Foreskin fibroblast (primary cell): ENCODE measurements at places on chromosomes 5 and 9.
A peak's percentile ranks its signal among the peaks of the same experiment; 100 is the strongest.

DNA sequence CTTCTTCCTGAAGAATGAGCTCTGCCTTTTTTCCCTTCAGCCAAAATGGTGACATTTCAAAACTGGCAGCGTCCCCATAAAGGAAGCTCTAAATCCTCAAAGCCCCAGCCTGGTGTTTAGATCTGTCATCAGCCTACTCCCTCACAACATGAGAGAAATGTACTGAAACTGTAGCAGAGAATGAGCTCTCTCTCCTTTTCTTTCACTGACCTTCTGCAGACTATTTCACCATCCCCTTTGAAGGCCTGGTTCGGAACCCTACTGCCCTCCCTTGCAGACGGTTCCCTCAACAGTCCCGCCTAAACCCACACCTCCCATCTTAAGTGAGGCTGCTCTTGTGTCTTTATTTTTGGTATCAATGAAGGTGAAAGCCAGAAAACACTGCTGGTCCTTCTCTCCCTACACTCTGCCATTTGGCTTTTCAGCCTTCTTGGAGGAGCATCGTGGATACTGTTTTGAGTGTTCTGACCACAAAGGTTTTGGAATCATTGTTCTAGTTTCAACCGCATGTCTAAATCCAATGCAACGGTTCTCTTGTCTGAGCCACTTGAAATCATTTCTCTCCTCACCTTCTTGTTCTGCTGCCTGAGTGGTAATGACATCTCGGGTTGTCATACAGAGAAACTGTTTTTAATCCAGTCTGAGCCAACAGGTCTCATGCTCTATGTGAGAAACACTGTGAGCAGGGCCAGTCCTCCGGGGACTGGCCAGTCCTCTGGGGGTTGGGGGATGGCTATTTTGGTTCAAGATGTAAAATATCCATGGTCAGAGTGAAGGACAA is 39.0 kb downstream of the ITK start:
- no peak for DNase-seq

GRCh38 chr9:89988458-89988857 is 383.6 kb downstream of the GADD45G start:
- DNase-seq = no peak

DNA sequence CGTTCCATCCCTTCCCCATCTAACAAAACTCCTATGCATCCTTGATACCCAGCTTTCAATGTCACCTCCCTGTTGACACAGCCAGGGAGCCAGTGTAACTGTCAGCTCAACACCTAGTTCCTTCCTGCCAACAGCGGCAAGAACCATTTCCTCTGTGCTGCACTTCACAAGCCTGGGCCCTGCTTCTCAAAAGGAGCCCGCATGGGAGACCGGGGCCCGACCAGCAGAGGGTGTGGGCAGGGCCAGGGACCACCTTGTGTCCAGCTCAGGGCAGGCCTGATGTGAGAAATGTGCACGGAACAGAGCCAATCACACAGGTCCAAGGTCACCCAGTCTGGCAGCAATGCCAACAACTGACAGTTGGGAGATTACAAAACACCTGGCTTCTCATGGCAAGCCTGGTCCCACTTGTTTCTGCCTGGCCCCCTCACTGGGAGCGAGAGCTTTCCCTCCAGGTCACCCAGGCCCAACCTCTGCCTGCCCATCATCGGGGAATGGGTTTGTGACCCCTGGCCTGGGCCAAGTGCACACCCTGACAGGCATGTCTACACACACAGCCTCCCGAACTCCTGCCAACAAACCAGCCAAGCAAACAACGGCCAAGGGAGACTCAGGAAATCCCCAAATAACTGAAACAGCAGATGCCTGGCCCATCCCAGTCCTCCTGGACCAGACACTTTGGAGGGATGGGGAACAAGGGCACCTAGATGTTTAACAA is 3.1 kb downstream of the RNF44 start:
- DNase-seq = no peak

DNA sequence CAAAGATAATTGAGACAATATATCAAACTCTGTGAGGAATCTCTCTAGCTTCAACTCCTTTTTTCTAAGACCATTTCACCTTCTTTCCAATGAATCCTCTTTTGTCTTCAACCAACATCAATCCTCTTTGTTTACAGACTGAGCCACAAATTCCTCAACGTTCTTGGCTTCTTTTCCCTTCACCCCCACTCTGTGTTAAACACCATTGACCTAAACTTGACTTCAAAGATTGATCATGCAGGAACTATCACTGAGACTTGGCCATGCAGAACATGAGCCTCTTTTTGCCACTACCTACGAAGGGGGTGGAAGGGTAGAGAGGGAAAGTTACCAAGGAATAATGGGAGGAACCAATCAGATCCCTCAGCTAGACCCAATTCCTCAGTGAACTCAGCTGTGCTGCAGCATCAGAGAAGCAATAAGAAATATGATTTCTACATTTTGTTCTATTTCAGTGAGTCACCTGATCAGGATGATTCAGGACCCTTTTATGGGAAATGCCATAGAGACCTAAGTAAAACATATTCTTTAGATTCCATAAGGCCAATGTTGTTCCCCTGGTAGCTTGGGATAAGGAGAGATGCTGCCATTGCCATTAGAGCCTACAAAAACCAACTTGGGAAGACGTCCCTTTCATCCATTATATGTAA is 187.7 kb upstream of the RGMB start:
- DNase-seq = peak; percentile 27
